Glomerular endothelial cell (primary cell): ENCODE measurements at places on chromosomes 7 and 10.

DNA sequence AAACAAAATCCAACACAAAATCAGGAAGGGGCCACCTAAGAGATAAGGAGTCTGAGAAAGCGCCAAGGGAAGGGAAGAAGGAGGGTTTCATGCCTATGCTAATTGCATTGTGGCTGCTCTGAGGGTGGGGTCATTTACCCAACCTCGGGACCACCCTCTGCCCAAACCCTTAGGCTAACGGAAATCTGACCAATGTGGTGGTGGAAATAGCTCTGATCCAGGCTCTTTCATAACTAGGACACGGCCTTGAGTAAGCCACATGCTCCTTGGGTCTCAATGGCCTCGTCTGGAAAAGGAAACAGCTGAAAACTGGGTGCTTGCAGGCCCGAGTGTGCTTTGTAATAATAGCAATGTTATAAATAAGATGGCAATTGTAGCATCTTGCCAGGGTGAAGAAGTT is 14.9 kb upstream of the SRGN start:
- DNase-seq: no peak

DNA sequence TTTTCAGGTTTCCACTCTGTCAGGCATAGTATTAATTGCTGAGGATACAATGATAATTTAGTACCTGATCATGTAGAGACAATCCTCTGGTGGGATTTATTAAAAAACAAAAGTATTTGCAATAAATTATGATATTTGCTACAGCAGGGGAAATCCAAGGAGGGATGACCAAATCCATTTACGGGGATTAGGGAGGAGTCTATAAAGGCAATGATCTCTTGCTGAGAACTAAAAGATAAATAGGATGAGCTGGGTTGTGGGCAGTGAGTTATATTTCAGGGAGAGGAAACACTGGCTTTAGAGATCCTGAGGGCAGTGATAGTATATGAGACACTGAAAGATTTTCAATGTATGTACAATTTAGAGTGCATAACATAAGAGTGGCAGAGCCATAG is 305.5 kb downstream of the GPR37 start:
- no peak for DNase-seq

GRCh38 chr10:16893664-16894063 is 76.4 kb upstream of the RSU1 start:
- DNase-seq: no peak

DNA sequence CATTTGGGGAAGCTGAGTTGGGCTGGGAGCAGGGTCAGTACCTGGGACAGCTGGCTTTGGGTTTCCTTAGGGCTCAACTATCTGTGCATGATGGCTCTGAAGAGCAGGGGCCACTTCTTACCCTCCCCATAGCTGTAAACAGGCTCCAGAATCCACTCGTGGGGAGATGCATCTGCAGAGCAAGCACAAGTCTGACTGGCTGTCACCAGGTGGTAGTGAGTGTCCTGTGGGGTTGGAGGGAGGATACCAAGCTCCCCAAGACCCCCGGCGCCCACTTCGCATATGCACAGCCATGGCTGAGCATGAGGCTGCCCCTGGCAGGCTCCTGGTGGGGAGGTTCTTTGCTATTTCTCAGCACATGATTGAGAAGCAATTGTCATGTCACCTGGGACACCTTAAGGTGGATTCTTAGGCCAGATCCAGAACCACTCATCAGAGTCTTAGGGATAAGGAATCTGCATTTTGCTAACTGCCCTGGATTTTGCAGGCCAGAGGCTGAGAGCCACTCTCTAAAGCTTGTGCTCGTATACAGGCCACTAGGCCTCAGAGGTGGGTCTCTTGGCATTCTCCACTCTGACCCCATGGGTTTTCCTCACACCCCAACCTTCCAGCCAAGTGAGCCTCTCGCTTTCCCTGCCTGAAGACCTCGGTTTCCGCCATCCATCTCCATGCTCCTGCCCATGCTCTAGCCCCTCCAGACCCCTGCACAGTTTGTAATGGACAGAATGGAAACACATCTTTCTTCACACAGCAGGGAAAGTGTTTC is 53.7 kb downstream of the ADCY1 start:
- DNase-seq: no peak
